ENCODE measurements at places on chromosomes 11 and 22. TPM values are rescaled to one million over a fixed set of nuclear protein-coding genes. Genes with fewer than 3 reads are reported as not detected.
A peak's percentile ranks its signal among the peaks of the same experiment; 100 is the strongest.

DNA sequence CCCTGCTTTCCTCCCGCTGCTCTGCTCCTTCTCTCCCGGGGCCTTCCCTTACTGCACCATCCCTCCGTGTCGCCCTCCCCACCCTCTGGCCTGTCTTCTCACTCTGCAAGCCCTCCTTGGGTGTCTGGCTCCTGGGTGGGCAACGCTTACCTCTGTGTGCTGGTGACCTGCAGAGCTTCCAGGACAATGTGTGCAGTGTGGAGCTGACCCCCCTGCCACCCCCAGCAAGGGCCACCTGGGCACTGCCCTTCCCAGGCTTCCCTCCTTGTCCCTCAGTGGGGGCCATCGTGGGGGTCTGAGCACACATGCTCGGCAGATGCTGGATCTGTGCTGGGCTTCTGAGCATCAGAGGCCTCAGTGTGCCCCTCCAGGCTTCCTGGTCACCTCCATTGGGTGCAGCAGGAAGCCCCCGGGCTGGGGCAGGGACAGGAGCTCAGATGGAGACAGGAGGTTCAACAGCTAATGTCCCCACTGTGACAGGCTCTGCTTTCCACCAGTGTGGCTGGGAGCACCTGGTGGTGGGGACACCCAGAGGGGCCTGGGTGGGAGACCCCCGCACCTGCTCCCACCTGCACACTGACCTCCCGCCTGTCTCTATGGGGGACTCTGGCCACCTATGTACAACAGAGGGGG is 7.8 kb upstream of the BRSK2 start:
- no peak for DNase-seq

The SLC22A12 gene
- total RNA-seq = not detected

GRCh38 chr11:67287355-67288197 is 1.5 kb upstream of the ANKRD13D start:
- peak; percentile 22 for DNase-seq

DNA sequence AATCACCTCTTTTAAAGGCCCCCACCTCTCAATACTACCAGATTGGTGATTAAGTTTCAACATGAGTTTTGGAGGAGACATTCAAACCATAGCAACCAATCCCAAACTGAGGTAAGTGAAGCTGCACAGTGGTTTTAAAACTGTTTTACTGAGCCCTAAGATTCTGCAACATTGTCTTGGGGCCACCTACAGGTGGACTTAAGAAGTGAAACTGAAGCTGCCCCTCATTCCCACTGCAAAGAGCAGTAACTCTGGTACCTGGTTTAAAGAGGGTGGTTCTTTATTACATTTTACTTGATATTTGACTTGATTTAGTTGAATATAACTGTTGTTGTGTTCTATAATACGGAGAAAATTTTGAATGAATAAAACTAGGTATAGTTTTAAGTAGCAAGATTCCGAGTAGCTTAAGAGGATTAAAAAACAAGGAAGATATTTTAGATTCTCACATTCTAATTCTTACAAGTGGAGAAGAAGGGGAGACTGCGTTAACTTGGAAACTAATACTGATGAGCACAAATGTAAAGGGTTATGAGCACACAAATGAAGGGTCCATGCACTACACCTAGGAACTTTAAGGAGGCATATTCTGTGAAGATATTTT is 26.7 kb downstream of the SYT9 start:
- peak; percentile 44 for DNase-seq

GRCh38 chr22:22929381-22930221 is 42.0 kb downstream of the IGLL5 start:
- DNase-seq = no peak

DNA sequence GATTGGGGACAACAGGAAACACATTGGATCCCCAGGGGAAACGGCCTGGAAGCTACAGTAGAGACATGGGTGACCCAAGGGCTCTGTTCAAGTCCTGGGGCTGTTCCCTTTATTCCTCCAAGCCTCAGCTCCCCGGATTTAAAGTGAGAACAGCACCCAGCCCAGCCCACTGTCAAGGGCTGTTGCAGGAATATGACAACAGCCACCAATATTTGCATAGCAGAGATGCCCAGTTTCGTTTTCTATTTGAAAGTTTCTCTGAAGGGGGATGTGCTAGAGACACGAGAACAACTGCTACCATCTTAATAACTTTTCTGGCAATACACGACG is 81.1 kb upstream of the WNT7B start:
- DNase-seq = peak; percentile 89

DNA sequence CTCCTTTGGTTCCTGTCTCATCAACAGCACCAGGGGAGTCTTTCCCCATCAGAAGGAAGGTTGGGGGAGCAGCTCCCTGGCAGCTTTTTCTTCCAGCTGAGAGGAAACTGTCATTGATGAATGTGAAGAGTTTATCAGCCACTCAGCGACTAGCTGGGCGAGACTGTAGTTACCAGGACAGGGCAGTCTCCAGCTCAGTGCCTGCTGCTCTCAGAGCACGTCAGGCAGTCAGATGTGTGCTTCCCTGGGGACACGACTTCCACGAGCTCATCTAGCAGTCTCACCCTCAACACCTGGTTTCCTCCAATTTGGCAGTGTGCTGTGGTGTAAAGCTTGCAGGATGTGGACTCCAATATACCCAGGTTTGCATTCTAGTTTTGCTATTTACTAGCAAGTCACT is 12.5 kb upstream of the C1QTNF4 start:
- peak; percentile 81 for DNase-seq

The UBE2L3 gene
- total RNA-seq = 67.1 TPM

The SPON1 gene
- not detected for total RNA-seq

The KLHL35 gene
- not detected for total RNA-seq

The BIK gene
- total RNA-seq = 67.6 TPM

DNA sequence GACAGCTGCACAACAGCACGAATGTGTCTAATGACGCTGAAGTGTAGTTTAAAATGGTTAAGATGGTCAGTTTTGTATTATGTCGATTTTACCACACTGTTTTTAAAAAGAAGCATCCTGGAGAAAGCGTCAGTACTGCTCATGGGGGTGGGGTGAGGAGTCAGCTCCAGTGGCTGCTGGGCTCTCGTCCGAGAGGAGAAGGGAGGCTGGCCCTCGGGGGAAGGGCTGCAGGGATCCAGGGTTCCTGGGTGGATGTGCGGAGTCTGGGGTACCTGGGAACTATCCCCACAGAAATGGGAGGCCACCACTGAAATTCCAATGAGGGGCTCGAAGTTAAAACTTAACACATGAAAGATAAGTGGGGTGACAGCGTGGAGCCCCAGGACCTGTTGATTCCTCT is 11.9 kb downstream of the C11orf21 start:
- DNase-seq = no peak

DNA sequence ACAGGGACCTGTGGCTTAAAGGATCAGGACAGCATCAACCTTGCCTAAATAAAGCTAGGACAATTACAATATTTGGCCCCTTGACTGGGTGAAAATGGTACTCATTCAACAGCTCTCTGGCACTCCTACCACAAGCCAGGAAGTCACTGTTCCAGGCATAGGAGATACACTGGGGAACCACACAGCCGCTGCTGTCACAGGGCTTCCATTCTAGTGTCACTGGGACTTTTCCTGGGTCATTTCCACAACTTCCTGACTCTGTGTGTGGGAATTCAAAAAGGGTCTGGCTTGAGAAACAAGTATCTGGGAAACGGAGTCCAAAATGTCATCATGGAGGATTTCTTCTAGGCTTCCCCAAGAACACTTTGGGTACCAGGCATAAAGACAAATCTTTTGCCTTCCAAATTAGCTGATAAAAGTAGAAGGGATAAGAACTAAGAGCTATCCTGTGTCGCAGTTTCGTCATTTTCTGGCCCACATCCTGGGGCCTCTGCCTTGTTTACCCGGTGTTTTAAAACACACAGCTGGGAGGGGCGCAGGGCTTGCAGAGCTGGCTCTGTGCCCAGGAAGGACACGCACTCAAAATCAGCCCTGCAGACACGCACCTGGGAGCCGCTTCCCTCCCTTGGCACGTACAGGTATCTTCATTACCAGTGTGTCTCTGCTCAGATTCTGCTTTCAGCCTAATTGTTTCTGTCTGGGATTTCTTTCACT is 38.0 kb downstream of the TMEM45B start:
- peak; percentile 52 for DNase-seq

GRCh38 chr22:46001046-46001425 is 24.1 kb upstream of the WNT7B start:
- DNase-seq = peak; percentile 28

DNA sequence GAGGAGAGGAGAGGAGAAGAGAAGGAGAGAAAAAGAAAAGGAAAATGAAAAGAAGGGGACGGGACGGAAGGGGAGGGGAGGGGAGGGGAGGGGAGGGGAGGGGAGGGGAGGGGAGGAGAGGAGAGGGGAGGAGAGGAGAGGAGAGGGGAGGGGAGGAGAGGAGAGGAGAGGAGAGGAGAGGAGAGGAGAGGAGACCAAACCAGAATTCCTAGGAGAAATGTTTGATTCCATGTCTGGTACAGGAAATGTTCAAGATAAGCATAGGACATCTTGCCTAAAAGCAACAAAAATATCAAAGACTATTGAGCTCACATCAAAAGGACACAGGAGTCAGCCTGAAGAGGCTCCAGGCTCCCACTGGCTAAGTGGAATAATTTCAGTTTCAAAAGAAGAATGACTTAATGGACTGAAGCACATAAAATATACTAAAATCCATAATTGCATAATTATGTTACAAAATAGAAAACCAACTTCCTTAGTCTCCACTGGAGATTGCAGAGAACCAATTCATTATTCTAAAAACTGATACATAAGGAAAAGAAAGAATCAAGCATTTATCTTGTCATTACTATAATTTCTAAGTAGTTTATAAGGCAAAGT is 101.1 kb upstream of the APOA1 start:
- no peak for DNase-seq

The SCGB1D2 gene
- total RNA-seq = not detected

- DNase-seq = no peak
Observed at GRCh38 chr22:44448271-44448830, 49.7 kb downstream of the RTL6 start.

The ELF5 gene
- not detected for total RNA-seq

DNA sequence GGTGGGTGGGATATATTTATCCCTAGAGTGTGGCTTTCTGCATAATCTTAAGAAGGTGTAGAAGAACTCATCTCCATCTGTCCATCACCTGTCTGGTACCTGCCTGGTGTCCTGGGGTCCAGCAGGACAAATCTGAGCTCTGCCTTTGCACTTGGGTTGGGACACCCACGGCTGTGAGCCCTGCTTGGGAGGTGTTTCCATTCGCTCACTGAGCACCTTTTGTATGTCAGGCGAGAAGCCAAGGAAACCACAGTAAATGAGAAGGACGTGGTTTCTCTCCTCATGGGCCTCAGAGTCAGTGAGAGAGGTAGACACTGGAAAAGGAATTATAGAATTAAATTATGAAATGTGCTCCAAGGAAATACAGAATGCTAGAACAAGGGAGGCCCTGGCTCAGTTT is 555.9 kb downstream of the MIAT start:
- DNase-seq = no peak

DNA sequence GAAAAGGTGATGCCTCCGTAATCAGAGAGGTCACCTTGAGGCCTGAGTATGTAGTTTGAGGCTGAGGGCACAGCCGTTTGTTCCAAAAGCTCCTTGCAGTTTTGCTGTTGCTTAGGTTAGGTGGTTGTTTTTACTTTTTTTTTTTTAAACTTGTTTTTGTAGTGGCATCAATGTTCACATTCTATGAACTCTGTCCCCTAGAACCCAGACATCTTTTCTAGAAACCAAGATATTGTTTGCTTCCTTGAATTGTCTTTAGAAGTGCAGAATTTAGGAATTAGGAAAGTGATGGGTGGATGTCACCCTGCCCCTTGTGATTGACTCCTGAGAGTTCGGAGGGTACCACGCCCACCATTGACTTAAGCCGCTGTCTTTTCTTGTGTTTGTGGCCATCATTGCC is 35.7 kb upstream of the ETS1 start:
- DNase-seq = no peak

The MYOD1 gene
- not detected for total RNA-seq

GRCh38 chr22:35349368-35349703 is 31.6 kb upstream of the HMOX1 start:
- DNase-seq = peak; percentile 49

DNA sequence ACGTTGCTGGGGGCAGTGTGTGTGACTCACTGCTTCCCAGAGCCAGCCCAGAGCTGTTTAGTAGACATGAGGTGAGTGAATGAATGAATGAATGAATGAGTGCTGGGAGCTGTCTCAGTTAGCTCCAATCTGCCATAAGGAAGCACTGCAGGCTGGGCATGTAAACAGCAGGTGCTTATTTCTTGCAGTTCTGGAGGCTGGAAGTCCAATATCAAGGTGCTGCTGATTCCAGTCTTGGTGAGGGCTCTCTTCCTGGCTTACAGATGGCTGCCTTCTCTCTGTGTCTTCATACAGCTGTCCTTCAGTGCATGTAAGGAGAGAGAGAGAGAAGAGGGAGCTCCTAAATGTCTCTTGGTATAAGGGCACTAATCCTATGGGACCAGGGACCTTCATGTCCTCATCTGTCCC is 4.1 kb downstream of the C11orf21 start:
- no peak for DNase-seq

GRCh38 chr11:123441161-123441560 is 11.1 kb downstream of the GRAMD1B start:
- DNase-seq = no peak

- no peak for DNase-seq
Observed at GRCh38 chr11:108967571-108967970, 302.7 kb downstream of the DDX10 start.

The KRTAP5-7 gene
- not detected for total RNA-seq

GRCh38 chr11:125935056-125935455 is 10.8 kb upstream of the VSIG10L2 start:
- DNase-seq = no peak

DNA sequence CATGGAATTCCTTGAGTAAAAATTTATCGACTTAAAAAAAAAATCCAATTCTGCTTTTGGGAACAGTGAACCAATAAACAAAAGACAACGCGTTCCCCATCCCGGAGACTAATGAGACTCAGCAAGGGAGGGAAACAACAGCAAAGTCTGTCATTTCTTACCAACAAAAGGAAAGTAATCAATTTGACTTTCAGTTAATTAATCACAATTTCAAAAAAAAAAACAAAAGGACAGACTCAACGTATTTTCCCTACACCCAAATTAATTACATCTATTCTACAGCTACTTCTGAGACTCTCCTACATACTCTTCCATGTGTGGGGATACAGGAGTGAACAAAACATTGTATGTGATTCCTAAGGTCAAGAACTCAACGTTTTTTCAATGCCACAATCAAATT is 1.9 kb downstream of the RDX start:
- DNase-seq = no peak

- peak; percentile 41 for DNase-seq
Observed at GRCh38 chr11:75547617-75548058, 14.4 kb upstream of the SERPINH1 start.

- no peak for DNase-seq
Observed at GRCh38 chr11:120522736-120523135, 11.2 kb downstream of the GRIK4 start.

The TRIM49B gene
- not detected for total RNA-seq

- no peak for DNase-seq
Observed at GRCh38 chr22:38289583-38290082, 16.8 kb upstream of the TMEM184B start.

DNA sequence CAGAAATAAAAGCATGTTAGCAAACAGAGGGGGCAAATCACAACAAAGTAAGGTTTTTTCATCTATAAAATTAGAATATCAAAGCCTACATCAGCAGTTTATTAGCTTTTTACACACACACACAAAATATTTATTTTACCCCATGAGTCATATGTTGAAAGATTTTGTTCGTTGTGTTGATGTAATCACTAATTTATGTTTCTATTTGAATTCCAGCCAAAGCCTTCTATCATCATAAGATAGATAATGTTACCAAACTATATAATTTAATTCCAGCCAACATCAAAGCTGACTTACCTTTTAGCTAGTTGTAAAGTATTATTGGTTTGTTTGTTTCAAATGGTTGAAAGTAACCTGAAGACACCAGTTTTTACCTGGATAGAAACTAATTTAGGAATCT is 458.0 kb upstream of the ARHGAP42 start:
- no peak for DNase-seq
